ENCODE measurements at places on chromosomes 11 and 22.

DNA sequence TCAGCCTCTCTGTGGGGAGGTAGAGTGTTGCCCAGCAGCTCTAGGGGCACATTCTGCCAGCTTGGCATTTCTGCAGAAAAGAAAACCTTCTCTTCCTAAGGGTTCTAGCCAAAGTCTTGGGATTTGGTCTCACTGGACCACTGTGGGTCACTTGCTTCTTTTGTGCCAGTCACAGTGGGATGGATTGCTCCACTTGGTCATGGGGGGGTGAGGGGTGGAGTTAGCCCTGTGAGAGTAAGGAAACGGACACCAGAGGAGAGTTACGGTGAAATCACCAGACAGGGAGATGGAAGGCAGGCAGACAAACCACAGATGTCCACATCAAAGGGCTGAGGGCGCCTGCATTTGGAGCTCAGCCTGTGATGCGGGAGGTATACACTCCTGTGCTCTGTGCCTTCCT, 10.8 kb downstream of the SGSM1 start:
- DNase-seq, result no peak

GRCh38 chr22:19713650-19714311, 522 bp upstream of the SEPTIN5 start:
- DNase-seq, result no peak

DNA sequence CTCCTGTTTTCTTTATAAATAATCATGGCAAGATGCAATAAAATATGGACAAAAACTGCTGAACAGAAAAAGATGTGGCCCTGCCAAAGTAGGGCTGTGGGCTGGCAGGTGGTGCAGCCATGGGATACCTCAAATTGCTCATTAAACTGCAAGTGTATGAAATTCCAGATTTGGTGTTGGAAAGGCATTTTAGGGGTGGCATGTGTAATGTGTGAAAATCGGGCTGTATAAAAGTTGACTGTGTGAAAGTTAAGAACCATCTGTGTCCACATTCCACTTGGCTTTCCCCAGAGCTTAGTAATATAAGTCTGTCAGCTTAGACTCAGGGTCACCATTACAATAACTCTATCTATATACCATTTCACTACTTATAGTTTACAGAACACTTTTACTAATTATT, 34.8 kb upstream of the FZD4 start:
- no peak for DNase-seq

DNA sequence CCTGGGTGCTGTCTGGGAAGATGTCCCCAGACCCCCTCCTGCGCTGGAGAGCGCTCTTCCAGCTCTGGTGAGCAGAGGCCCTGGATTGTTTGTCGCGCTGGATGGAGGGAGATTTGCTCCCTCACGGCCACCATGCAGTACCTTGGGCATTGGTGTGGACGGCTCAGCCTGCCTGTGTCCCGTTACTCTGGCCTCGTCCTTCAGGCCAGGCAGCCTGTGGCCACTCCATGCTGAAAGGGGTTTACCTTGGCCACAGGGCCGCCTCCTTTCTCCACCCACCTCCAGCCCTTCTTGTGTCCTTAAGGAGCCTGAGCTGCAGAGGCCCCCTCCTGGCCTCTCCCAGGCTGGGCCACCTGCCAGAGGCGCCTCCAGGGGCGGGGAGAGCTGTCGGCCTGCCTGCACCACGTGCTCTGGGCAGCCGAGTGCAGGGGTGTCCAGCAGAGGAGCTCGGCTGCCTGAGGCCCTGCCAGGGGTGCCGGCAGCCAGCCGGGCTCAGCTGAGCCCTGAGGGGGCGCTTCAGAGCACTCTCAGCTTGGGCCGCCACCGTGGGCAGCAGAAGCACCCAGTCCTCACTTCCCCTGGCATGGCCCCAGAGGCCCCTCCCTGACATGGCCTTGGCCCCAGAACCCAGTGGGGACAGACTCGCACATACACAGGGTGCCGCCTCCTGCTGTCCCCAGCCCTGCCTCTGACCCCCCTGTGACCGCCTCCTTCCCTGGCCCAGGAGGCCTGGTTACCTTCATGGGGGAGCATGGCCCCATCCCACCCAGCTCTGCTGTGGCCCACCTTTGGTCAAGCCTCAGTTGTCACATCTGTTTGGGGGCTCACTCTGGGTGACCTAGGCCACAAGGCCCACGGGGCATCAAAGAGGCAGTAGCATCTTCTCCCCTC, 3.4 kb downstream of the CCND1 start:
- no peak for DNase-seq

DNA sequence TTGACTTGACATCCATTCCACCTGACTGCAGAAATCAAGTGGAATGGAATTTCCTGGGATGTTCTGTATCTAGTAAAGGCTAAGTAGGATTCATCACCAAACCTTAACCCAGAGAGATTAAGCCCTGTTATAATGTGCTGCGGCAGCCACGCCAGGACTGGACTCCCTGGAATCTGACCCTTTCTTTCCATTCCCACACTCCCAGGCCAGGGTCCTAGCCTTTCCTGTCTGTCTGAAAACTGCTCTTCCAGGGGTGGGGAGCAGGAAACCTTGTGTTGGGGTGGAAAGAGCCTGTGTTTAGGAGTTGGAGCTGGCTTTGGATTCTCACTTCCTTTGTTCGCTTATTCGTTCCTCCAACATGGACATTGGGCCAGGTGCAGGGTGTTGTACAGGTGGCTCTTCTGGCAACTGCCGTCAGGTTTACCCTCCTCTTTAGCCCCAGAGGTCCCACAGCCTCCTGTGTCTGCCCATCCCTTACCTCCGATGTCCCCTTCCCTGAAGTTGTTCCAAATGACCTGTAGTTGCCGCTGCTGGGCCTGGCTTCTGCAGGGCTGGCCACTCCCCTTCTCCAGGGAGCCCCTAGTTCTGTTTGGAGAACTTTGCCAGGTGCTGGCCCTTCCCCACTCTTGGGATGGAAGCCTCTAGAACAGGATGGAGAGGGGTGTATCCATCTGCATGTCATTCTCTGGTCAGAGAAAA, 20.5 kb upstream of the PARVB start:
- no peak for DNase-seq

Data from stimulated activated CD4-positive, alpha-beta T cell treated with anti-CD3 and anti-CD28 coated beads, Interleukin-1b, Interleukin-23, amount 100 ng/mL, for 48 hours (primary cell).